ENCODE measurements at places on chromosomes 2 and 18.

GRCh38 chr2:239887604-239888003 lies 137.5 kb downstream of the NDUFA10 start:
- no peak for DNase-seq

- no peak for DNase-seq
These were observed 1.3 kb upstream of the BAZ2B start for GRCh38 chr2:159617646-159618045.

DNA sequence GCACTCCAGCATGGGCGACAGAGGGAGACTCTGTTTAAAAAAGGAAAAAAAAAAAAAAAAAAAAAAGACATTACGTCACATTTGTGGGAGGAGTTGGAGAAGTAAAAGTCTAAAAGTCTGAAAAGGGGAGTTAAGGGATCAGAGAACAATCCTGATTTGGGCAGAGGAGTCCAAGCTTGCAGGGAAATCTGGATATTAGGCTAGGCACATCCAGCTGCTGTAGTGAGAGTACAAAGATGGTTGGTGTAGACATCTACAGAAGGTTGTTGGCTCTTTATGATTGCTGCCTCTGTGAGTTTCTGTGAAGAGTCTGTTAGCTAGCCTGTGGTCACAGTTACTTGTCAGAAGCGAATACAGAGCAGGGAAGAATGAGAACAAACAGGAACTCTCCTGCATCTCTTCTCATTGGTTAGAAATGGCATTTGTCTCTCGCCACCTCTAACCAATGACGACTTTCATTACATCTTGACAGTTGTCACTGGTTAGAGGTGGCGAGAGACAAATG lies 3.3 kb upstream of the OSBPL6 start:
- no peak for DNase-seq

- DNase-seq, result no peak
These were observed 254.1 kb upstream of the SMIM21 start for GRCh38 chr18:75681538-75682115.

DNA sequence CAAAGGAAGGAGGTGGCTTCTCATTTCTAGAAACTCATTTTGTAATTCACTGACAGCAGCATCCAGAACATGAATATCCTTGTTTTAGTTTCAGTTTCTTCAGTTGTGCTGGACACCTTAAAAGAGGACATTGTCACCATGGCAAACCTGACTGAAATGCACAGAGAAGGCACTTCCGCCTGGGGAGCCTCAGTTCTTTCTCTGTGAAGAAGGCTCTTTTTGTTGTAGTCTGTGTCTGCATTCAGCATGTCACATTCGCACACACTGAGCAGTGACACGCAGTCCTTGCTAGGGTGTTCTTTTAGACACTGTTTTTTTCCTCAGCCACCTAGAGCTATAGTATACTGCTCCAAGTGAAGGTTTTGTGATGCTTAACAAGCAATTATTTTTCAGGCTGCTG lies 9.5 kb upstream of the RPRM start:
- no peak for DNase-seq

DNA sequence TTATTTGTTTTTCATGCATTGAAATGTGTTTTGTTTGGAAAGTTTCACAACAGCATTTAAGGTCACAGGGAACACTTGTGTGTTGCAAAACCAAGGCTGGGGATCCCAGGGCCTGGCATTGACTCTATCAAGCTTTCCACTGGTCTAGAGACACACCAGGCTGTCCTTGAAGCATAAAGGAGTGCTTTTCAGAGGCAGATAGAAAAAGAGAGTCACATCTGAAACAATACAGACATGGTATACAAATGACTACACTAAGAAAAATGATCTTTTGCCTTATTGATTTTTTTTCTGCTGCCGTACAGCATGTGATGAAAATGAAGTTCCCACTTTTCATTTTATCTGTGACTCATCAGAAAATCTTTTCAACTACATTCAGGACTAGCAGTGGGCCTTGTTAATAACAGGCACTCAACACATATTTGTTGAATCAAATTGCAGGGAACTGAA lies 61.9 kb upstream of the ZCCHC2 start:
- DNase-seq, result no peak

- no peak for DNase-seq
These were observed 5.0 kb downstream of the SH2D6 start for GRCh38 chr2:85423525-85423924.

DNA sequence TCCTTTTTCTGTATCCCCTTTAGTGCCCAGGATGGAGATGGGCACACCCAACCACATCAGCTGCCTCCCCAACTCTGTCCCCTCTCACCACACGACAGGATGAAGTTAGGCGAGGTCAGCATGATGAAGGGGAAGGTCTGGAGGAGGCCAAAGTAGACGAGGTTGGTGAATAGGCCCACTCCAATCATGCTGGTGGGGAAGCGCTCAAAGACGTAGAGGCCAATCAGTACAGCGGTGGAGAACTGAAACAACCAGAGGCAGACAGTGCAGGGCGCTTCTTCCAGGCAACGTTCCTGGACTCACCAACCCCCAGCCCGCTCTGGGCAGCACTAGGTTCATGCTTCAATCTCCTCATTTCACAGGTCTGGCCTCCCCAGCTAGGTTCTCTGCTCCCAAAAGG lies 2.9 kb downstream of the TEX261 start:
- DNase-seq, result no peak

GRCh38 chr2:133591164-133591563 lies 22.9 kb upstream of the NCKAP5 start:
- no peak for DNase-seq

DNA sequence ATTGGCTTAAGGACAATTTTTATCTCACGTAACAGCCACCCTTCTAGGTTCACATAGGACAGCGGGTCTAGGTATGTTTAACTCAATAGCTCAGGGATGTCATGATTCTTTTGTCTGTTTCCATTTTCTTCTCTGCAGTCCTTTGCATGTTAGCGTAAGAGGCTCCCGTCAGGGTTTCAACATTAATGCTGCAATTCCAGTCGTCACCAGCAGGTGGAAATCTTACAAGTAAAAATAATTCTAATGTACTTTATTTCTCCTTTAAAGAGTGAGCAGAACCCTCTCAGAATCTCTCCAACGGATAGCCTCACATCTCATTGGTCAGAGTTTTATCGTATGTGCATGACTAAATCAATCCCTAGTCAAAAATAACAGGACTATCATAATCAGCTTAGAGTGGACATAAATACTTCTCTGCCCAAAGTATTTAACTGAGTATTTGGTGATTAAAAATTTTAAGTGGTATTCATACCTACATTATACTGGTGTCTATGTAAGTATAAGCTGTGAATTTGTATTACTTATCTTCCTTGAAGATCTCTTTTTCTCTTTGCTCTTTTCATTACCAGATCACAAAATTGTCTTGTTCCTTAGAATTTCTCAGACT lies 487.2 kb upstream of the GCFC2 start:
- no peak for DNase-seq

DNA sequence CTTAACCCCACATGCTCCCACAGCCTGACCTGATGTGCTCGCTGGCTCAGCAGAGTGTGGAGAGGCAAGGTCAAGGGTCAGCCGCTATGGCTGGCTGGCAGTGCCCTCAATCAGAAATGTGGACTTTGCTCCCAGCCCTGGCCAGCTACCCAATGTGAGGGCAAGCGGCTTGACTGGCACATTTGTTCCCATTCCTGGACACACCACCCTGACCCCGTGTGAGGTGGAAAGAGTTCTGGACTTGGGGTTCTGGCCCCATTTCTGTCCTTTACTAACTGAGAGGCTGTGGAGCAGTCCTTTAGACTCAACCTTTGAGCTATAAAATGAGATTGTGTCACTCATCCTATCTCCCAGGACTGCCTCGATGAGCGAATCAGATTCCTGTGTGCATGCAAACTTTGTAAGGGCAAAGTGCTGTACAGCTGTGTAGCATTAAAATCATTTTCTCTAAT lies 9.1 kb downstream of the THNSL2 start:
- DNase-seq, result no peak

DNA sequence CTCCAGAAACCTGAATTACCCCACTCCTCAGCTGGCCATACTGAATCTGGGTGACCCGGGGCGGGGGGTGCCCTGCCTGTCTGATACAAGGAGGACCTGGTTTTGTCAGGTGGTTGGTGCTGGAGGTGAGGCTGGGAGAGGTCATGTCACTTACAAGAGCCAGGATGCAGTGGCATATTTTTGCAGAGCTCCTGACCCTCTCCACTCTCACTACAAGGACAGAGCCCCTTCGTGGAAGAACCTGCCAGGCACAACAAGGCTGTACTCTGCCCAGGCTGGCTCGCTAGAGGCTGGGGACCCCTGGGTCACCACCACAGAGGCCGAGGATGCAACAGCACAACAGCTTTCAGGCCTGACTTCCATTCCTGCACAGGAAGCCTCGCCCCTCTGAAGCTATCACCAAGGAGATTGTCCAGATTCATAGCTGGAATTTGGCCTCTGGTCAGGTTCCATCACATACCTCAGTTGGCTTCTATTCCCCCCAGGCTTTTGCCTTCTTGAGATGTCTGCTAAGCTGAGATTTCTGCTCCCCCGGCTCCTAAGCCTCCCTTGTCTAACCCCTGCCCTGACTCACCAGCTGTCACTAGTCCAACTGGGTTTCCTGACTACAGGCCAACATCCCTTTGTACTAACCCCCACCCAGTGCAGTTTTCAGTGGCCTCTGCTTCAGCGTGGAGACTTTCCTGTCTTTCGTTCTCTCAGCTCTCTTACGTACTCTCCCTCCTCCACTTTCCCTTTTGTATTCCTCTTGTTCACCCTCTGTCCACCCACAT lies 132.5 kb upstream of the EPAS1 start:
- DNase-seq, result no peak

- DNase-seq, result no peak
These were observed 69.2 kb upstream of the GLI2 start for GRCh38 chr2:120666433-120666832.

- no peak for DNase-seq
These were observed 4.3 kb downstream of the SEPTIN10 start for GRCh38 chr2:109609352-109610024.

DNA sequence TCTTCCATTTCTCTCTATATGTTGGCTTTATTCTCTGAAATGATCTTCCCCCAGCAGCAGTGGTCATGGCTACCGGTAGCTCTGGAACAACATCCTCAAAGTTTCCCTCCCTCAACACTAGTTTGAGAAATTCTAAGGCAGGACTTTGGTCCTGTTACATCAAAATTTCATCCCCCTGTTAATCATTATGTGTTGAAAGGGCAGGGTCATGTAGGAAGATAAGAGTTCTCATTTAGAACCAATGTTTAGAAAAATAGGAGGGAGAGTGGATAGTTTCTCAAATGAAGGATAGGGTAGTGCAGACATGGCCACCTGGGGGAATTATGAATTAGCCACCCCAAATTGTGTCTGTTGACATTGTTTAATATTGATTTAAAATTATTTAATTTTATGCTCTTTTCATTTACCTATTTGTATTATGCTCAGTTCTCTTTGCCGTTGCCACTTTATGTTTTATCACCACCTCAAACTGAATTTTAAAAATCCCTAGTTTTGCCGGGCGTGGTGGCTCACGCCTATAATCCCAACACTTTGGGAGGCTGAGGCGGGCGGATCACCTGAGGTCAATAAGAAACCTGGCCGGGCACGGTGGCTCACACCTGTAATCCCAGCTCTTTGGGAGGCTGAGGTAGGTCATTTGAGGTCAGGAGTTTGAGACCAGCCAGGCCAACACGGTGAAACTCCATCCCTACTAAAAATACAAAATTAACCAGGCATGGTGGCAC lies 22.3 kb downstream of the EML4 start:
- DNase-seq, result no peak

- DNase-seq, result no peak
These were observed 134.8 kb downstream of the PRKCE start for GRCh38 chr2:45786030-45786835.

- no peak for DNase-seq
These were observed 32.7 kb downstream of the TMEM17 start for GRCh38 chr2:62473246-62473827.

DNA sequence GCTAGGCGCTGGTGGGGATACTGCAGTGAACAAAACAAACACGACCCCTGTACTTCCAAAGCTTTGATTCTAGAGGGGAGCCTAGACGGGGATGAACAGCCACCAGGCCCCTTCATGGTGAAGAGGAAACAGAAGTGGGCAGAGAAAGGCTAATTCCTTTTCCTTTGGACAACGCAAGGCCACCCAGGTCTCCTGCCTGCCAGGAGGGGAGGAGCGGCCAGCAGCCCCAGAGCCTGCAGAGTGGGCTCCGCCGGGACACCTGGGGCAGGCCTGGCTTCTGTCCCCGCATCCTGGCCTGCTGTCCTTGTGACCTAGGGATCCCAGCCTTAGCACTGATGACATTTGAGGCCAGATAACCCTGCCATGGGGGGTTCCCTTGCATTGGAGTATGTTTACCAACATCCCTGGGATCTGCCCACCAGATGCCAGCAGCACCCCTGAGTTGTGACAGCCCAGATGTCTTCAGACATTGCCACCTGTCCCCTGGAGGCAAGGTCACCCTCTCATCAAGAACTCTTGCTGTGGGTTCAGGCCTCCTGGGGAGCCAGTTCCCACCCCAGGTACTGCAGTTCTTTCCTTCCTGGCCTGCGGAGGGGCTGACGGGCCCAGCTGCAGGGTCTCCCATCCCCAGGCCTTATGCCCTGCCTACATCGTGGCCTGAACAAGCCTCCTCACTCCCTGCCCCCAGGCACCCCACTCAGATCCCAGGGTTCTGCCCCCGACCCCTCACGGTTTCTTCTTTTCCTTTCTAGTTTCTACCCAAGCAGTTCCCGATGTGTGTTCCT lies 125.7 kb downstream of the SEPTIN10 start:
- DNase-seq, result no peak

- no peak for DNase-seq
These were observed 57.1 kb downstream of the CAVIN2 start for GRCh38 chr2:191789796-191790195.

- DNase-seq, result no peak
These were observed 15.9 kb upstream of the ZBTB14 start for GRCh38 chr18:5311301-5311989.

- no peak for DNase-seq
These were observed 161.2 kb upstream of the LRP1B start for GRCh38 chr2:142291969-142292368.

Data from T follicular helper cell (primary cell).